Activated CD4-positive, alpha-beta memory T cell treated with anti-CD3 and anti-CD28 coated beads, Interleukin-2, amount 10 ng/mL, durations not matched to agents 7 days and 5 days (primary cell): ENCODE measurements at places on chromosomes 11 and 22. TPM values are rescaled to one million over a fixed set of nuclear protein-coding genes. Genes with fewer than 3 reads are reported as not detected.

The ALDH3B2 gene
- total RNA-seq, result not detected

The ARVCF gene
- 0.71 TPM for total RNA-seq

- no peaks in the 10 kb centered on the region for H3K27me3 ChIP-seq
- peak overlapping the region; percentile 44 for H3K27ac ChIP-seq
- H3K36me3 ChIP-seq, result peaks cover 11% of the 10 kb centered on the region
- peak; percentile 24 for DNase-seq
Observed at GRCh38 chr11:47566149-47566698, 825 bp downstream of the PTPMT1 start.

GRCh38 chr22:33227791-33228190 is 169.6 kb upstream of the SYN3 start:
- DNase-seq, result no peak
- H3K27me3 ChIP-seq, result no peaks in the 10 kb centered on the region
- H3K27ac ChIP-seq, result no peak overlapping the region
- H3K36me3 ChIP-seq, result peaks cover 4% of the 10 kb centered on the region

DNA sequence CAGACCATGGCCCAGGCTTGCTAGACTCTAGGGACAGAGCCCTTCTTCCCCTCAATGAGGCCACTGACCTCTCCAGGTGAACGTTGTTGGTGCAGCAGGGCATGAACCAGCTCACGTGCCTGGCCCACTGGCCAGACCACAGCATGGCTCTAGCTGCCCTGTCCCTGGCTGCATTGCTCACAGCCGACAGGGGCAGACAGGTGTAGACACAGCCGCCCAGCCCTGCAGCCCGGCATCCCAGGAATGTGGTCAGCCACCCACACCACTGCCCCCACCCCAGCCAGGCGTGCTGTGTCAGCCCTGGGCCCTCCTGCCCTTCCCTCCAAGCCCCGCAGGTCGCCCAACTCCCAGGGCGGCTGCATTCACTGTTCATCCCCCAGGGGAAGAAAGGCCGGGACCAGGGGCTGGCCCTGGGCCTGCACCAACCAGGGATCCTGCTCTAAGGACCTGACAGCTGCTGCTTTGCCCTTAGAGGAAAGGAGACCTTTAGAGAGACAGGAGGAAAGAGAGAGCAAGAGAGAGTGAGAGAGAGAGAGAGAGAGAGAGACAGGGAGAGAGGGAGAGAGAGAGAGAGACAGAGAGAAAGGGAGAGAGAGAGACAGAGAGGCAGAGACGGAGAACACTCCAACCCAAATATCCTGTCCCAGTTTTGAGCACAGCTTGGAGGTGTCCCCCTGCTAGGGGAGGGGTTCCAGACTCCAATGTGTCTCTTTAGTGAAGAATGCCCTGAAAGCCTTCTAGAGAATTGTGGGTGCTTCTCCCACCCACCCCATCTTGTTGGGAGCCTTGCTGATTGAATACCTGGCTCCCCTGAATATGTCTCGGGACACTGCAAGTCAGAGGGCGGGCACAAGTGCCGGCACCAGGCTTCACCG is 44.2 kb upstream of the LINC01488 start:
- peaks cover 10% of the 10 kb centered on the region for H3K27me3 ChIP-seq
- no peak overlapping the region for H3K4me3 ChIP-seq
- H3K4me1 ChIP-seq, result no peaks in the 10 kb centered on the region

DNA sequence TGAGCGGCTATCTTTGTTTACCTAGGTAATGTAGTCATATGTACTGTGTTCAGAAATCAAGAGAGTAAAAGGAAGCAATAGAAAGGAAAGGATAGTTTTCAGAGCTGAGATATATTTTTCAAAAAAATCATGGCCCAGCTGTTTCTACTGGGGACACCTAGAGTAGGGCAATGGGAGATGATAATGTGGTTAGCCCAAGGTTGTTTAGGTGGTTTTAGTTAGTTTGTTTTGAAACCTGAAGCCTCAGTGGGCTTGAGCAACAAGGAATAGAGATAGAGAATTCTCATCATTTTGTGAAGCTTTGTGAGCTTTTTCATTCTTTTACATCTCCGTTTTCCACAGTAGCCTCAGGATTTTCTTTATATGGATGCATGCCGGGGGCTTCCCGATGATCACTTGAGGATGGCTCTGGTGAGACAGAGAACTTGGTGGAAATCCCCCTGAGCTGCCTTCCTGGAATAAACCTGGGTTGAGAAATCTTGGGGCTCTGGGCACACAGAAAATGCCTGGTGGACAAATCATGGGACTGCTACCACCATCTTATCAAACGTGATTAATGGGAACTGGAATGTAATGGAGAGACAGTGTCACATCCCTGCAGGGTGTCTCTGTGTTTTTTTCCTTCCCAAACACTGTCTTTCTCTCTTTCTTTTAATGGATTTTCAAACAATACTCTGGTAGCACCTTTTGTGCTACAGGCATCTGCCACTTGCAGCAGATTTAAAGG is 49.0 kb downstream of the ARHGAP42 start:
- no peak overlapping the region for H3K4me3 ChIP-seq
- no peaks in the 10 kb centered on the region for H3K27me3 ChIP-seq
- no peak overlapping the region for H3K27ac ChIP-seq
- no peaks in the 10 kb centered on the region for H3K36me3 ChIP-seq

DNA sequence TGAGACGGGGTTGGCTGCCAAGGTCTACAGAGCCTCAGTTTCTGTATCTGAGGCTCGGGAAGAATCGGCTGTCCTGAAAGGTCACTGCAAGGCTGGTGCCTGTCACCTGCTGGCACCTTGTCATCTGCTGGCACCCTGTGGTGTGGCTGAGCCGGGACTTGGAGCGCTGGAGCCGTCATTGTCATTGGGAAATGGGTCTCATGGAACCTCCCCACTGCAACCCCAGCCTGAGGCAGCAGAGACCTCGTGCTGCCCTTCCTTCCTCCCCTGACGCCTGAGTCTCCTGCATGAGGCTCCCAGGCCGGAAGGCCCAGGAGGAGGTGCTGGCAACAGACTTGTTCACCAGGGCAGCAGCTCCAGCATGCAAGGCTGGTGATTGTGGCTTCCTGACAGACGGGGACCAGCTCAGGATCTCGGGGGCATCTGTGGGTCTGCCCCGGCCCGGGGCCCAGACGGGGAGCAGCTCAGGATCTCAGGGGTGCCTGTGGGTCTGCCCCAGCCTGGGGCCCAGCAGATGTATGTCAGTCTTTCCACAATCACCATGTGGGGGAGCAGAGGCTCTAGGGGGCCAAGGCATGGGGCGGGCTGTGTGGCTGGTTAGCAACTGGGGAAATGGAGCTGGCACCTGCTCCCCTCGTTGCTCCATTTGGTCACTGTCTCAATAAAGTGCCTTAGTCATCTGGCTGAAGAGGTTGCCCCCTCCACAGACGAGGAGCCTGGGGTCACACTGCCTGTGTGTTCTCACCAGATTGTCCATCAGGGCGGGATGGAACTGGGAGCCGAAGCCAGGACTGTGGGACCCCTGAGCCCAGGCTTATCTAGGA is 668.7 kb downstream of the BRD1 start:
- no peak overlapping the region for H3K27ac ChIP-seq
- no peaks in the 10 kb centered on the region for H3K4me1 ChIP-seq
- H3K27me3 ChIP-seq, result no peaks in the 10 kb centered on the region
- DNase-seq, result no peak
- no peaks in the 10 kb centered on the region for H3K36me3 ChIP-seq
- H3K4me3 ChIP-seq, result no peak overlapping the region

GRCh38 chr11:18536209-18536608 is 9.5 kb upstream of the TSG101 start:
- no peak overlapping the region for H3K4me3 ChIP-seq
- no peak overlapping the region for H3K27ac ChIP-seq
- H3K4me1 ChIP-seq, result peaks cover 1% of the 10 kb centered on the region
- no peak for DNase-seq
- peaks cover 5% of the 10 kb centered on the region for H3K36me3 ChIP-seq
- no peaks in the 10 kb centered on the region for H3K27me3 ChIP-seq

DNA sequence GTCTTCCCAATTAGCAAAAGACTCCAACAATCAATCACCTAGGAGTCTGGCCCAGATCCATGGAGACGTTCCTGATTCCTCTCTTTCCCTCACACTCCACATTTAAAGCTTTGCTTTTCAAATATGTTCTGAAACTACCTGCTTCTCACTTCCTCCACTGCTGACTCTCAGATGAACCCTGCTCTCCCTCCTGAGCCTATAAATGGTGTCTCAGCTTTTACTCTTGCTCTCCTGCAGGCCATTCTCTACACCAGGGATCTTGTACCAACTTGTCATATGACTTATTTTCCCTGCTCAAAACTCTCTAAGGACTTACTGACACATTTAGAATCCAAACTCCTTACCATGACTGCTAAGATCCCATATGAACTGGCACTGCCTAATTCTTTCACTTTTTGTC is 138.4 kb upstream of the DDI1 start:
- DNase-seq, result no peak
- no peaks in the 10 kb centered on the region for H3K36me3 ChIP-seq
- no peaks in the 10 kb centered on the region for H3K4me1 ChIP-seq
- no peaks in the 10 kb centered on the region for H3K27me3 ChIP-seq

DNA sequence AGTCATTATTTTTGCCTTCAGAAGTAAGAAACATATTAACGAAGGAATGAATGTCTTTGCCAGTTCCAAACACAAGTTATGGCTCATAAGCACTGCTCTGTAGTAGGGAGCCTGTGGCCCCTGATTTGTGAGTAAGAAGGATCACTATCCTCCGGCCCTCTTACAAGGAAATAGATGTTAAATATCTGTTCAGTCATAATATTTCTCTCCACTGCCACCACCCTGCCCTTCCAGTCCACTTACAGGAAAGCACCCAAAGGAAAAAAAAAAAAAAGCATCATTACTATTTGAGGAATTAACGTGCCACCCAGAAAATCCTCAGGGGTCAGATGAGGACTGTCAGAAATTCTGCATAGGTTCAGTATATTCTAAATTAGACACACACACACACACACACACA is 123.4 kb downstream of the ETS1 start:
- DNase-seq, result no peak
- H3K4me1 ChIP-seq, result peaks cover 92% of the 10 kb centered on the region
- no peaks in the 10 kb centered on the region for H3K27me3 ChIP-seq
- H3K27ac ChIP-seq, result peak overlapping the region; percentile 80
- H3K4me3 ChIP-seq, result peak overlapping the region; percentile 43
- peaks cover 100% of the 10 kb centered on the region for H3K36me3 ChIP-seq

DNA sequence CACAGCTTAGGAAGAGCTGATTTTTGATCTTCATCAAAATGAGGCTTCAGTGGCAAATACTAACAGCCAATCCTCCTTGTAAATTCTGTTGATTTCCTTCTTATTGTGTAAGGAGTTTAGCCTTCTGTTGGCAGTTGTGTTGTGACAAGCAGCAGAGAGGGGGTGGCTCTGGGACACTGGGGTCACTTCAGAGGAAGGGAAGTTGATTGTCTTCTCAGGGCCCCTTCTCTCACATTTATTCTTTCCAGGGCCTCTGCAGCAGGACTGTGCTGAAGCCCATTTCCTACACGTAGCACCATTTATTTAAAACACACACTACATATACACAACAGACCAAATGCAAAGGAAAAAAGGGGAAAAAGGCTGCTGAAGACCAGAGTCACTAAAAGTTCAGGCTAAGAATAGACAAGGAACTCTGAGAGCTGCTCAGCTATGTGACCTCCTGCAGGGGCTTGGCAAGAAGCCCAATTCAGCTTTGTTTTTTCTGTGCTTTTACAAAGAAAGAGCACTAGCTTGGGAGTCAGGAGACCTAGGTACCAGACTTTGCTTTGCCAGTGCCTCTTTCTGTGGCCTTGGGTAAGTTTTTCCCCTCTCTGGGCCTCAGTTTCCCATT is 28.3 kb upstream of the UPB1 start:
- peaks cover 2% of the 10 kb centered on the region for H3K4me1 ChIP-seq
- no peak overlapping the region for H3K27ac ChIP-seq
- no peak for DNase-seq
- no peak overlapping the region for H3K4me3 ChIP-seq

The RAB3IL1 gene
- not detected for total RNA-seq

The LMO1 gene
- not detected for total RNA-seq

GRCh38 chr11:116984589-116984988 is 113.6 kb downstream of the SIK3 start:
- DNase-seq, result no peak
- no peaks in the 10 kb centered on the region for H3K27me3 ChIP-seq
- H3K27ac ChIP-seq, result no peak overlapping the region
- H3K4me3 ChIP-seq, result no peak overlapping the region
